ENCODE measurements at places on chromosomes 16 and 17. TPM values are rescaled to one million over a fixed set of nuclear protein-coding genes. Genes with fewer than 3 reads are reported as not detected.

- no peak for DNase-seq
These were observed 6.7 kb downstream of the ALOX12B start for GRCh38 chr17:8080799-8081219.

- DNase-seq = no peak
These were observed 49.6 kb downstream of the PSMD12 start for GRCh38 chr17:67316781-67317180.

DNA sequence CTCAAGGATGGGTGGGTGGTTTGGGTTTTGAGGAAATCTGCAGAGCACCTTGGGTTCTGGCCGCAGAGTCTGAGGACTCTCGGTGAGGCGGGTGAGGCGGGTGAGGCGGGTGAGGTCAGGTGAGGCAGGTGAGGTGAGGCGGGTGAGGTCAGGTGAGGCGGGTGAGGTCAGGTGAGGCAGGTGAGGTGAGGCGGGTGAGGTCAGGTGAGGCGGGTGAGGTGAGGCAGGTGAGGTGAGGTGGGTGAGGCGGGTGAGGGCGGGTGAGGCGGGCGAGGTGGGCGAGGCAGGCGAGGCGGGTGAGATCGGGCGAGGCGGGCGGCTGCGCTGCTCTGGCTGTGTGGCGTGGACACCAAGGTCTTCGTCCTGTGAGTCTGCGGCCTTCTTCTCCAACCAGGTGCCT, 24.1 kb upstream of the RPL13 start:
- peak; percentile 77 for DNase-seq

GRCh38 chr17:18160128-18160856, 23.3 kb upstream of the ALKBH5 start:
- no peak for DNase-seq

DNA sequence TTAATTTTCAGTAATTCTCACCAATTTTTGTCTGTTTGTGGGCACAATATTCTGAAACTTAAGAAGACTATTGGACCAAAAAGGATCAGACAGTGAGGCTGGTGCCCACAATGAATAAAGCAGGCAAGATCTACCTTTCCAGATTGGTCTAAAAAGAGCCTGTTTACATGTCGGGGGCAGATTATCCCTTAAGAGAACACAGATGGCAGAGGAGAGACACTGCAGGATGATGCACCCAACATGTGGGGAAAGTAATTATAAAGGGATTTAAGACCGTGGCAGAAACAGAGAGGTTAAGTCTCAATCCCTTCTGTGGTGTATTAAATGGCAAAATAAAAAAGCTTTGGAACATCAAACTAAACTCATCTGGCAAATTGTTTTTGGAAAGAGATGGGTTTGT, 331.8 kb upstream of the CDH11 start:
- no peak for DNase-seq

GRCh38 chr17:57354673-57355072, 98.3 kb downstream of the MSI2 start:
- no peak for DNase-seq

DNA sequence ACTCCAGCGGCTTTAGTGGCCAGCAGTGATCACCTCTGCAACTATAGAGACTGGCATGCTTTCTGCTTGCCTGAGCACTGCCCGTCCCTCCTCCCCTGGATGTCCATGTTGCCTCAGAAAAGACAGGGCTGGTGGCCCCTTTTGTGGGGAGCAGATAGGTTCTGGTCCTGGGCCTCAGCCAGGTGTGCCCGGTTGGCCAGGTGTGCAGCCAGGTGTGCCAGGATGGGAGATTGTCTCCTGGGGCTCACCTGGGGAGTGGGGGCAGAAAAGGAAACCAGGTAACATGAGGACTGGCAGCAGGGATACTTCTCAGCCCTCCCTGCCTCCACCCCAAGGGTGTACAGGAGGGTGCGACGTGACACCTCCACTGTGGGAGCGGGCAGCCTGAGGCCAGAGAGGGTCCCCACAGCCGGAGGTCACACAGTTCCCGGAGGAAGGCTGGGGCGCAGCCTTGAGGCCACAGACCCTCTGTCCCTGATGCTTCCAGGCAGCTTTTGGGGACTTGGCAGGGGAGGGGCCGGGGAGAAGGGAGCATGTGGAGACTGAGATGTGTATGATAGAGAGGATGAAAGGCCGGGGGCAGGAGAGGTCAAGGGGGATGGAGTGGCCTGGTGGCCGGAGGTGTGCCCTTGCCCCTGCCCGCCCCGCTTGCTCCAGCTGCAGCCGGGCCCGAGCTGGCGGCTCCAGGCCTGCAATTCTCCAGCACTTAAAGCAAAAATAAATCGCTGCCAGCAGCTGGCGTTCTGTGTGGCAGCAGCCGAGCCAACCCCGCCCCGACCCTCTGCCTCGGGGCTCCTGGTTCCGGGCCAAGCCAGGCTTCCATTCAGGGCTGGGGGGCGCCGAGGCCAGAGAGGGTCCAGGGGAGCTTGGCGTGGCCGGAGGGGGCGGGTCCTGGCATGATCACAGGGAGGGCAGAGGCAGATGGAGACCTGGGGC, 6.7 kb downstream of the KCNJ12 start:
- no peak for DNase-seq

DNA sequence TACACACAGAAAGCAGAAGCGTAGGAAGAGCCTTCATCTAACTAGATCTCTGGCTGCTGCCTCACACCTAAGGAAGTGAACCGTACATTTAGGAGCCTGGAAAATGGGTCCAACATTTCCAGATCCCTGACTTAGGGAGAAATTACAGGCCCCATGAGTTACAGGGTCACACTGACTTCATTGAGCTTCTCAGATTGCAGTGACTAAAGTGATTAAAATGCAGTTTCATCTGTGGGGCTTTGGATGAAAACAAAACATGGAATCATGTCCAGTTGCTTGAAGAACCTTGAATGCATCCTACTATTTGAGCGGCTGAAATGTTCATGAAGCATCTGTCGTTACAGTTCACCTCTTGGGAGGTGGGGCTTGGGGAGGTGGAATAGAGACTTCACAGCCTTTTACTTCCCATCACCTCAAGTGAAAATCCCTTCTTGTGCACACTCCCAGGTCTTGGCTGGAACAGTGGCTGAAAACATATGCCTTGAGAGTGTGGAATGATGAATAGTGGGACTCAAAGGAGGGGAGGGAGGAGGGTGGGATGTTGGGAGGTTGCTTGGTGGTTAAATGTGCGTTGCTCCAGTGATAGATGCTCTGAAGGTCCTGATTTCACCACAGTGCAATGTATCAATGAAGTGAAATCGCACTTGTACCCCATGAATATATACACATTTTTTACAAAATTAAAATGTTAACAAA, 19.7 kb downstream of the TEKT3 start:
- no peak for DNase-seq

DNA sequence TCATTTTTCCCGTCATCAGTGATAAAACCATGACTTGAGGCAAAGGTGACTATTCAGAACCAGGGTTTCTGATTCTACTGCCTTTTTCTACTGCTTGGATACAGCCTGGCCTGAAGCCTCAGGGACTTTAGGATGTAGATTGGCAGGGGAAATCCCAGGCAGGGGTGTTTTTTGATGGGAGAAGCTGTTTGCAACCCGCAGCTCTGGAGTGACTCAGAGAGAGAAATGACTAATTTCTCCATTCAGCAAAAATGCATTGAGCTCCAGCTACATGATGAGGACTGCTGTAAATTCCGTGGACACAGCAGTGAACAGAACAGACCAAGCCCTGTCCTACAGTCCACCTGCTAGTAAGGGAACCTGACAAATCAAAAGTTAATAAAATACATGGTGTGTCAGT, 560.6 kb downstream of the CDH13 start:
- no peak for DNase-seq

GRCh38 chr16:86388976-86389375, 121.4 kb upstream of the FOXF1 start:
- DNase-seq = no peak

- DNase-seq = no peak
These were observed 152.6 kb downstream of the IRF8 start for GRCh38 chr16:86051368-86052114.

DNA sequence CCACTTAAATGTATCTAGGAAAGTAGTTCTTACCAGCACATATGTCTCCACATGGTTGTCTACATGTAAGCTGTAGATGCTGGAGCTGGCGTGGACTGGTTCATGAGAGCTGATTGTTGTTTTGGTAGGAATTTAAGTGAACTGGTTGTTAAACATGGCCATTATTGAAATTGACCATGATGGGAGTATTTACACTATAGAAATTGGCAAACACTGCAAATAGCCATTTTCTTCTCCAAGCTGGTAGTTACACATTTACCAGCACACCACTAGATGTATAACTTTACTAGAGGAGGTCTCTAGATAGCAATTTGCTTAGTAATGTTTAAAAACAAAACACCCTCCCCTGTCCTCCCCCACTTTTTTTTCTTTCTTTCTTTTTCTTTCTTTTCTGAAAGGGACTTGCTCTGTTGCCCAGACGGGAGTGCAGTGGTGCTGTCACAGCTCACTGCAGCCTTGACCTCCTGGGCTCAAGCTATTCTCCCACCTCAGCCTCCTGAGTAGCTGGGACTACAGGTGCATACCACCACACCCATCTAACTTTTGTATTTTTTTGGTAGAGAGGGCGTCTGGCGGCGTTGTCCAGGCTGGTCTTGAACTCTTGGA, 24.2 kb downstream of the IGSF6 start:
- no peak for DNase-seq

DNA sequence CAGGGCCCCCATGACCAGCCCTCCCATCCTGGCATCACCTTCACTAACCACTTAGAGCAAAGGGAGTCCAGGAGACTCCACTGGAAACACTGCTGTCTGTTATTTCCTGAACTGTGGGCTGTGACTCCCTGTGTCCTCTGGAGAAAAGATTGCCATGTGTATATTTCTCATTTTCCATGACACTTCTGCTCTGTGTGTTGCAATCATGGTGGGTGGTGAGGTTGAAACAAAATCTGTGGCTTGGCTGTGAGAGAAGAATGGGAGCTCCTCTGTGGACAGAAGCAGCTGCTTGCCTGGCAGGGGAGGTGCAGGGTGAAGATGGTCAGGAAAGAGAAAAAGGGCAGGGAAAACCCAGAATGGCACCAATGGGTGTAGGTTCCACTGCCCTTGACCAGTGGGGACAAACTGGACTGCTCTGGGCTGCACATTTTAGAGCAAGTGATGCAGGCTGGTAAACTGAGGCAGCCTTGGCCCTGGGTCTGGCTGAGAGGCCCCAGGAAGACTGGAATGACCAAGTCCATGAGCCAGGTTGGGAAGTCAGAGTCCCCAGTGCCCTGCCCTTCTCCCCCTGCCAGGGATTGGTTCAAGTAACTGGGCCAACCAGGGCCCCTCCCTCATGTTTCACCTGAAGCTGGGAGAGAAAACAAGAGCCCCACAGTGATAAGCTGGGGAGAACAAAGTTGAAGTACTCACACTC, 314.3 kb downstream of the C16orf95 start:
- no peak for DNase-seq

DNA sequence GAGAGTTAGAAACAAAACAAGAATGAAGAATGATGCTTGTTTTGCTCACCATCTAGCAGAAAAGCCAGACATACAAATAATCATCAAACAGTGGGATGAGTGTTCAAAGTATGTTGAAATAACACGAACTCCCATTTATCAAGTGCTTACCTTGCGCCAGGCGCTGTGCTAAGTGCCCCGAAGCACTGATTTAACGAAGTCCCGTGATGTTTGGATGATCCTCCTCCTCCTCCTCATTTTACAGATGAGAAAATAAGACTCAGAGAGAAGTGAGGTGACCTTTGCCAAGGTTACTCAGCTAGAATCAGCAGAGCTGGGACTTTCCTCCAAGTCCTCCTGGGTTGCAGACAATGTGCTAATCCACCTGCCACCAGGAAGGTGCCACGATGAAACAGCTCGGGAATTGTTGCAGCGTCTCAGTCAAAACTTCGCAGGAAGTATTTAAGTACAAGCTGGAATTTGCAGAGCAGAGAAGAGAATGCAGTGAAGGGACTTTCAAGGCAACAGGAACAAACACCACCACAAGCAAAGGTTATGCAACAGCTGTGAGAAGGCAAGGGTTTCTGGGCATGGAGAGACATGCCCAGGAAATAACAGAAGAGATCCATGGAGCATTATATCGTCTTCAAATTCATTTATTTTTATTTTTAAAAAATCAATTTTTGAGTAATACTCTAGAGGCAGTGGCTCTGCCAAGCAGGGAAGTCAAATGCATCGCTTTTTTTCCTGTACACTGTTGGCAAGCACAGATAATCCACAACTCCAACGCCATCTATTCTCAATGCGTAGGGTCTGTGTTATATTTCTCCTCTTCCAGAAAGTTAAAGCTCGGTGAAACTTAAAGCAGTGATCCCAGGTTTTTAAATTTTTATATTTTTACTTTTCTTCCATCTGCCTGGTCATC, 11.1 kb downstream of the PRCD start:
- no peak for DNase-seq

DNA sequence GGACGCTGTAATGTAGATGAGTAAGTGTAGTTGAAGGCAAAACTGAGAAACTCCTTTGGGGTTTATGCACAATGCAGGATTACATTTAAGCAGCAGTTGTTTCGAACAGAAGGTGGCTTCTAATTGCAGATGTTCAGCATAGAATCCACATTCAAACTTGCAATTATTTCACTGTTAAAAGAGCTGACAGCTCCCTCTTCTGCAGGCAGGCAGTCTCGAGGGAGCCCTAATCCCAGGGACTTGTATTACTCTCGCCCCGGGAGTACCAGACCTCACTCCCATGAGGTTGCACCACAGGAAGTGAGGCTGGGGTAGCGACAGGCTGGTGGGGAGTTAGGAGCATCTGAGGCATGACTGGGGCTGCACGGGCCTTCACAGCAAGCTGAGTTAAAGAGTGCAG, 484.3 kb upstream of the EEF2KMT start:
- no peak for DNase-seq

DNA sequence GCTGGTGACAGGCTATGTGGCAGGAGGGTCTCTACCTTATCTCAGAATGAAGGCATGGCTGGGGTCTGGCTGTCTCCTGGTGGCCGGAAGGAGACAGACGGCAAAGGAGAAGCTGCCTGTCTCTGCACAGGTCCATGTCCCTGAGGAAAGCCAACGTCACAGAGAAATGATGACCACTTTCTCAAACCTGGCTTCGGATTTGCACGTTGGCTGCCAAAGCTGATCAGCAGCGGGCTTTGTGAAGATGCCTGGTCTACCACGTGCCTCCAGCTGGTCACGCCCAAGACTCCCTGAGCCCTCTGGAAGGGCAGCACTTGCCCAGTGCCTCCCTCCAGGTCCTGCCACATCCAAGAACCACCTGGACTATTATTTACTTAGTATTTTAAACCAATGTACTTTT, 8.4 kb downstream of the DEXI start:
- no peak for DNase-seq

PRM3 gene
- not detected for total RNA-seq

ENPP7 gene
- total RNA-seq = not detected

BAIAP2 gene
- total RNA-seq = 22.7 TPM

CDK3 gene
- total RNA-seq = 12.4 TPM

Data from left colon (tissue), 2 donors.